ENCODE measurements at places on chromosomes 16 and 17.

DNA sequence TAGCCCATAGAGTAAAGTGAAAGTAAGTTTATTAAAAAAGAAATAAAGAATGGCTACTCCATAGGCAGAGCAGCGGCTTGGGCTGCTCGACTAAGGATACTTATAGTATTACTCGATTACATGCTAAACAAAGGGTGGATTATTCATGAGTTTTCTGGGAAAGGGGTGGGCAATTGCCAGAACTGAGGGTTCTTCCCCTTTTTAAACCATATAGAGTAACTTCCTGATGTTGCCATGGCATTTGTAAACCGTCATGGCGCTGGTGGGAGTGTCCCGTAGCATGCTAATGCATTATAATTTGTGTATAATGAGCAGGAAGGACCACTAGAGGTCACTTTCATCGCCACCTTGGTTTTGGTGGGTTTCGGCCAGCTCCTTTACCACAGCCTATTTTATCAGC, 13.3 kb upstream of the GAS7 start:
- DNase-seq = no peak

- DNase-seq = no peak
These were observed 7.3 kb downstream of the KIF18B start for GRCh38 chr17:44940317-44940716.

DNA sequence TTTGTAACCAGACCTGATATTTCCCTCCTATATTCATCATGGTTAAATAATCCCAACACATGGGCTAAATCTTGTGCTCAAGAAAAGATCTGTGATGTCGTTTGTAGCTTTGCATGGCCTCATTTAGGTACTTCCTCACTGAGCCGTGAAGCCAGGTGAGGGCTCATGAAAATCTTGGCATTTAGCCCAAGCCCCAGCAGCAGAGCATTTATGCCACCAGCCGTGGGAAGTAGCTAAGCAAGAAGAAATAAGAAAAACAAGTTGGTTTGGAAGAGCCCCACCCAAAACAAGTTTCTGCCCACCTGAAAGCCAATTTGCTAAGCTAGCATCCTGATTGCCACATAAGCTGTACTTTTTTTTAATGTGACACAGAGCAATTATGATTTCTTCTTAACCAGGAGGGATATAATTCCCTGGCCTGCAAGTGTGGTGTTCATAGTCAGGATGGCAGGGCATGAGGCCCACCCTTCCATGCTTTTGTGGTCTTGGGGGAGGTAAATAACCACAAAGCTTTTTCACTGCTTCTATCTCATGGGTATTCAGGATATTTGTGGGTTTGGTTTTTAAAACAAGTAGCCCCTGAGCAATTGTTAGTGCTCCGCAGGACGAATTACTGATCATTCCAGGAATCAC, 10.5 kb downstream of the TMIGD1 start:
- no peak for DNase-seq

- no peak for DNase-seq
These were observed 2.0 kb upstream of the KRTAP9-6 start for GRCh38 chr17:41263212-41263611.

DNA sequence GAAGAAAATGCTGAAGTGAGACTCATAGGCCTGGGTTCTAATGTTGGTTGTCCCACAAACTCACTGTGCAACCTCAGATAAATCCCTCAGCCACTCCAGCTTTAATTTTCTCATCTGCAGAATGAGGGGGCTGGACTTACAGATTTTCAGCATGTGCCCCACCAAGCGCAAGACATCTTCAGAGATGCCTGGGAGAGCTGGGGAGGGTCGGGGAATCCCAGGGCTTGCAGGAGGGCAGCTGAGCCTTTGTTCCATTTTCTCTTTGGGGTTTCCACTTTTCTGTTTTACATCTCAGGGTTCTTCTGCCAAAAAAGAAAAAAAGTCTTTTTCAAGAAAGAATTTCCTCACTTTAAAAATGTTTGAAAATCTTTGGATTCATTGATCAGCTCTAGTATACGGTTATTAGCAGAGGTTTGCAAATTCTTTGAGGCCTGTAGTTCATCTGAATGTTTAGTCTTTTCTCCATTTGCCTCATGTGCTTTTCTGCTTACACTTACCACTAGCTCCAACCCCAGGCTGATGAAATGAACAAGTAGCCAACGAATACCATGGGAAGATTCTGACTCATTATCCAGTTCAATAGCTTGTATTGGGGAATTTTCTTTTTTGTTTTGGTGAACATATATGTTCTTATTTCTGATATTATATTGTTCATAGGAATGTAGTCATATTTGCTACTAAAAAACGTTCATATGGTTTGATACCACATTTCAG, 56.4 kb downstream of the CHD9 start:
- no peak for DNase-seq

- no peak for DNase-seq
These were observed 92.7 kb downstream of the NDE1 start for GRCh38 chr16:15742716-15743115.

DNA sequence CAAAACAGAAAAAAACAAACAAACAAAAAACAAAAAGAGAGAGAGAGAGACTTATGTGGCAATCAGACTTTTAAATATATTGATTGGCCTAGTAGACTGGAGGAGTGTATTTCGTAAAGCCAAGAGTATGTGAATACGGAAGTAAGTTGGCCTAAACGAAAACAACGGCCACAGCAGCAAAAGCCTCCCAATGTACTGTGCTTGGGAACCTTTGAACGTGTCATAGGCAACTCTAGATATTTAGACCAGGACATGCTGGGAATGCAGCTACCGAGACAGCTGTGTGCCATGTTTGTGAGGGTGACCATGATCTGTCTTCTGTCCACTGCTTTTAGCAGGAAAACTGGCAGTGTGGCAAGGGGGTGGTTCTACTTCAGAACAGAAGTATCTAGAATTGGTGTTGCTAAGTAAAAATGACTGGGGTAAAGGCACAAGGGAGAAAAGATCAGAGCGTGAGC, 7.4 kb downstream of the MAF start:
- no peak for DNase-seq

DNA sequence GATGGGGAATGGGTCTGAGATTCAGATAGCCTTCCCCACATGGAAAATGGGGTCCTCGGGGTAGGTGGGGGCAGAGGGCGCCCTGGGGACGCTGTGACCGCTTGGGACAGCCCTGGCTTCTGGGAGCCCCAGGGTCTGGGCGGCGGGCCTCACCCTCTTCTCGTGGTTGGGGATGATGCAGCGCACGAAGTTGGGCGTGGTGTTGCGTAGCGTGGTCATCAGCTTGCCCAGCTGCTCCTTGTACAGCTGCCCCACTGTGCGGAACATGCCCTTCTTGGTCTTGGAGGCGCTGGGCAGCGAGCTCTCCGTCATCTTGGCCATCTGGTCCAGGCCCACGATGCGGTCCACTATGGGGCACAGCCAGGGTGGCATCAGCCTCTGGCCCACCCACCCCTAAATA, 99.9 kb downstream of the NDE1 start:
- DNase-seq = no peak

DNA sequence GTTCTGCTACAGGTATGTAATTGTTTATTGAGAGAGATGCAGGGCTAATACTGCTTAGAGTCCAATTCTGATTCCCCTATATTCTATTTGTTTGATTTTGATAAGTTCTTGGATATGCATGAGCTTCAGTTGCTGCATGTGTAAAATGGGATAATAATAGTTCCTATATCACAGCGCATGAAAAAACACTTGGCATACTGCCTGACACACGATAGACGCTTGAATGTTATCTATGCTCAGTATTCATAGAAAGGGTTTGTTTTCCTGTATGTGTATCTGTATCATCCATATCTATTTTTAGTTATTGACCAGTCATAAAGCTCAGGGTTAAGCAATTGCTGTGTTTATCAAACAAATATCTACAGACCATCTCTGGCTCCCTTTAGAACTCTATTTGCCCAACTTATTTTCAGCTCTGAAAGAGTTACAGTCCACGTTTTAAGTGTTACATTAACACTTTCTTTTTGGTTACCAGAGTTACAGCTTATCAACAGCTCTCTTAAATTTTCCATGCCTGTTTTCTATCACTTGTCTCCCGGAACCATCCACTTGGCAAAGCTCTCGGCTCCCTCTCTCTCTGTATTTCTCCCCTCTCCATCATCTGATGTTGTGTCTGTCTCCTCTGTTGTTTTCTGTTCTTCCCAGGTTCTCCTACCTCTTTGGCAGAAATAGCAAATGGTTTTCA, 334.8 kb downstream of the CBLN1 start:
- DNase-seq = no peak

DNA sequence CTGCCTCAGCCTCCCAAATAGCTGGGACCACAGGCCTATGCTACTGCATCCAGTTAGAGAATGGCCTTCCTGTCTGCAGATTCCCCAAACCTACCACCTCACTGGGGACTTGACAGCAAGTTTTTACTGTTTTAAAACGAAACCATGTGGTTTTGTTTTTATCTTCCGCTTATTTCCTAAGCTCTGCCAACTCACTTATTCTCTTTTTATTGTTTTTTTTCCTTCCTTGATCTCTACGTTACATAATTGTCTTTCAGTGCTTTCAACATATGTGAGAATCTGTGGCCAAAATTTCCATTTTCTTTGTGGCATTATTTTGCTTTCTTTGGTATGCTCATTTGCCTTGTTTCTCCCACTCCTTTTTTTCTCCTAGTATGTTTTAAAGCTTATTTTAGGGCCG, 14.6 kb upstream of the SLC38A7 start:
- DNase-seq = no peak

GRCh38 chr16:46650254-46650623, 29.1 kb upstream of the SHCBP1 start:
- DNase-seq = no peak

DNA sequence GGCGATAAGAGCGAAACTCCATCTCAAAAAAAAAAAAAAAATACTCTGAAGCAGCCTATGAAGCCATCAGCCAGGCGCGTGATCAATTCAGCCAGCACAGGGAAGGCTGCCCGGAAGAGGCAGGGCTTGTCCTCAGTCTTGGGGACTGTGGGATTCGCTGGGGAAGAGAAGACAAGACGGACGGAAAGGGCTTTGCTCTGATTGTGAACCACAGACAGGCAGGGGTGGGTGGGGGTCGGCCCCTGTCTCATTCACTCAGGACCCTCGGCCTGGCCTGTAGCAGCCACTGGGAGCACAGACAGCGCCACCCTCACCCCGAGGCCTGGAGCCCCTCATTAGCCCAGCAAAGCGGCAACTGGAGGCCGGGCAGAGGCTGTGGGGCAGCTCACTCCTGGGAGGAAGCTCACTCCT, 37.2 kb downstream of the ABR start:
- no peak for DNase-seq

- no peak for DNase-seq
These were observed 25.9 kb downstream of the IRX6 start for GRCh38 chr16:55349867-55350266.

- no peak for DNase-seq
These were observed at the start of gene TMEM132E for GRCh38 chr17:34579017-34579946. TSS of gene TMEM132E (plus strand) at chr17:34579582. CDS start at chr17:34581077, 1,495 bp downstream.

- no peak for DNase-seq
These were observed 11.2 kb upstream of the HELZ start for GRCh38 chr17:67256075-67256732.

DNA sequence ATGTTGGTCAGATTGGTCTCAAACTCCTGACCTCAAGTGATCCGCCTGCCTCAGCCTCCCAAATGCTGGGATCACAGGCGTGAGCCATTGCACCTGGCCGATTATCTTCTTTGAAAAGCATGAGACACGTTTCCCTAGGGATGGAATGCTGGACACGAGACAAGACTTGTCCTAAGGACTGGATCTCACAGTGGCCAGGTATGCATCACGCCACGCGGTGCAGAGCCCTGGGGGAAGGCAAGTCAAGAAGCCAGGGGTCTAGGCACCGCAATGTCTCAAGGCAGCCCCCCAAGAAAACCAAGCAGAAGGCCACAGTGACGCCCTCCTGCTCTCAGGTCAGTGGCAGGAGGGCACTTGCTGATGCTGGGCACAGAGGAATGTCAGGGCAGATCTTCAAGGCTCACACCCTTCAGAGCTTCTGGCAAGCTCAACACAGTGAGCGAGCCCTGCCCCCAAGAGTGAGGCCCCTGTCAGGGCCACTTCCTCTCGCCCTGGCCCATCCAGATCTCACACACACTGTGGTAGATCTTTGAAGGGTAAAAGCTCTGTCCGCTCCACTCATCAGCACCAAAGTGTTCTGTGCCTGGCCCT, 134.7 kb downstream of the ZNF778 start:
- no peak for DNase-seq

DNA sequence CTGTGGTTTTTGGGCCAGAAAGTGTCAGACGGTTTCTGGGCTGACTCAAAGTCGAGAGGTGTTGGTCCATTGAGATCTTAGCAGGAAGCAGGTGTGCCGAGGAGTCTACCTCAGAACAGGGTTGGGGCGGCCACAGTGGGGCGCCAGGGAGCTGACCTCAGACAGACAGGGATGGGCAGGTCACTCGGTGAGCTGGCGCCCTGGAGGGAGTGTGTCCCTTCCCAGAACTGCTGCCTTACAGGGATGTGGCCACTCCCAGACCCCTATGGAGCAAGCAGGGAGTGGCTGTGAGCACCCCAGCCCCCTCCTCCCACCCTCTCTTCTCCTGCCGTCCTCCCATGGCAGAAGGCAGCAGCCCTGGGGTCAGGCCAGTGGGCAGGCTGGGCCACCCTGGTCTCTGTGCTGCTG, 14.0 kb upstream of the DPEP1 start:
- DNase-seq = no peak

- peak; percentile 45 for DNase-seq
These were observed at the start of the genes CCDC78 and HAGHL for GRCh38 chr16:726438-727290. TSS of gene CCDC78 (minus strand) at chr16:726443. CDS start at chr16:726367, 76 bp downstream. TSS of gene HAGHL (plus strand) at chr16:727106. CDS start at chr16:727510, 404 bp downstream.

DNA sequence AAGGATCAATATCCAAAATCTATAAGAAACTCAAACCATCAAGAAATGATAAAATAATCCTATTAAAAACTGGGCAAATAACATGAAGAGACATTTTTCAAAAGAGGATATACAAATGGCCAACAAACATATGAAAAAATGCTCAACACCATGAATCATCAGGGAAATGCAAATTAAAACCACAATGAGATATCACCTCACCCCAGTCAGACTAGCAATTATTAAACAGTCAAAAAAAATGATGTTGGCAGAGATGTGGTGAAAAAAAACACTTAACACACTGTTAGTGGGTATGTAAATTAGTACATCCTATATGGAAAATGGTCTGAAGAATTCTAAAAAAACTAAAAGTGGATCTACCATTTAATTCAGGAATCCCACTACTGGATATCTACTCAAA, 379.0 kb upstream of the SOX9 start:
- DNase-seq = no peak

Measured in stimulated activated CD8-positive, alpha-beta memory T cell treated with anti-CD3 and anti-CD28 coated beads, Interleukin-7, amount 100 ng/mL, for 1 hour (primary cell).